ENCODE measurements at places on chromosomes 7 and 10.
A peak's percentile ranks its signal among the peaks of the same experiment; 100 is the strongest.

- no peak for DNase-seq
These were observed 30.1 kb upstream of the KCNMA1 start for GRCh38 chr10:77667426-77668324.

GRCh38 chr10:98312822-98313221 is 44.8 kb upstream of the LOXL4 start:
- DNase-seq = no peak

DNA sequence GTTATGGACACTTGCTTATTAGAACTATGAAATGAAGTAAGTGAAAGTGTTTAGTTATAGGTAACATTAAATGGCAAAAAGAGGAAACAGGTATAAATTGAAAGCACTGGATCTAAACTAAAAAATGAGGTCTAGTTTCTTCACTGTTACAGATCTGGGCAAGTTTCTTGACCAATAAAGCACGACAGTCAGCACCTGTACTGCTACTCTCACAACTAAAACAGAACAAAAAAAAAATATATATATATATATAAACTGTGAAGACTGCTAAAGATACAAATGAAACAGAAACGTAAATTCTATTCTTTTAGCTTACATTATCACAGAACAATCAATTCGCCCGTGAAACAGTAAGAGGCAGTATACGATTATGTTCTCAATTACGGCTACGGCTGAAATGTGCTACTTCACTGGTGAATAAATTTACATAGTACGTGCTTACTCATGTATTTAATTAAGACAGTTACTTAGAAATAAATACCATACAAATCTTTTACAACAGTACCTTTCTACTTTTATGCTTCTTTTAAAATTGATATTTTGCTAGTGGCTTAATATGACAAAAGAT is 4.2 kb downstream of the AHR start:
- DNase-seq = no peak

GRCh38 chr7:25758559-25758958 is 393.4 kb upstream of the NFE2L3 start:
- DNase-seq = no peak

- no peak for DNase-seq
These were observed 74.0 kb upstream of the ST8SIA6 start for GRCh38 chr10:17528306-17528862.

- no peak for DNase-seq
These were observed 446.6 kb upstream of the SORCS1 start for GRCh38 chr10:107611115-107611514.

DNA sequence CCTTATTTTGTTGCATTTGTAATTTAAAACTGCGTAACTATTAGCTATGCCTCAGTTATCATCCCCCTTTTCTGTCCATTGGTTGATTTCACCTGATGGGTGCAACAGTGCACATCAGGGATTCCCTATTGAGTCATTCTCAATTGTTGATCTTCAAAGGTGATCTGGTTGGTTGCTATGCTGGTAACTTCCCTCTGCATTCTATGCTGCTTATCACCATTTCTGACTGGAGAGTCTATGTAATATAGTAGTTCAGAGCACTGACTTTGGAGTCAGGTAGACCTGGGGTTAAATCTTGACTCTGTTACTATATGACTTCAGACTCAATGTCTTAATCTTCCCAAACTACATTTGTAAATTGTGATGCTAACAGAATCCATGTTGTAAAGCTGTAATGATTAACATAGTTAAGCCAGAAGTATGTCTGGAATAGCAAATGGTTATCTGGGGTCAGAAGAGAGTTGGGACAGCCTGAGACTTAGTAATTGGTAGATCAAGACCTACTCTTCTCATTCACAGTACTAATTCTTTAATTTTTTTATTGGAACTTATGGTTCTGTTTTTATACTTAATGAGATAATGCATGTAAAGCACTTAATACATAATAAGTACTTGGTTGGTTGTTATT is 38.1 kb downstream of the EXOC6 start:
- DNase-seq = no peak

DNA sequence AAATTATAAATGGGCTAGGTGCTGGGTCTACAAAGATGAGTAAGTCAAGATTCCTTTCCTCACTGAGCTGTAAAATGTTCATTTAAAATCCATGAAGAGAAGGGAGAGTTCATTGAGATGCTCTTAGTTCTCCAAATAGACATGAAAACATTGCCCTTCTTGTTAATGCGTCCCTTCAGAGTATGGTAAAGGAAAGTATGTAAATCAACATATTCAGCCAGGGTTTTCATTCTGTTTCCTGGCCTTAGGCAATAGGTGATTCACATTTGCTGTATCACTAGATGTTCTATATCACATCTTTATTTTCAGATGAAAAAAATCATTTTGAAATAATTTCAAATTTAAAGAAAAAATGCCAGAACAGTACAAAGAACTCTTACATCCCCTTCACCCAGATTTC is 5.4 kb downstream of the ANKIB1 start:
- no peak for DNase-seq

- peak; percentile 26 for DNase-seq
These were observed at the start of gene FGL2 for GRCh38 chr7:77199013-77199966. TSS of gene FGL2 (minus strand) at chr7:77199819. CDS start at chr7:77199793, 26 bp downstream.

DNA sequence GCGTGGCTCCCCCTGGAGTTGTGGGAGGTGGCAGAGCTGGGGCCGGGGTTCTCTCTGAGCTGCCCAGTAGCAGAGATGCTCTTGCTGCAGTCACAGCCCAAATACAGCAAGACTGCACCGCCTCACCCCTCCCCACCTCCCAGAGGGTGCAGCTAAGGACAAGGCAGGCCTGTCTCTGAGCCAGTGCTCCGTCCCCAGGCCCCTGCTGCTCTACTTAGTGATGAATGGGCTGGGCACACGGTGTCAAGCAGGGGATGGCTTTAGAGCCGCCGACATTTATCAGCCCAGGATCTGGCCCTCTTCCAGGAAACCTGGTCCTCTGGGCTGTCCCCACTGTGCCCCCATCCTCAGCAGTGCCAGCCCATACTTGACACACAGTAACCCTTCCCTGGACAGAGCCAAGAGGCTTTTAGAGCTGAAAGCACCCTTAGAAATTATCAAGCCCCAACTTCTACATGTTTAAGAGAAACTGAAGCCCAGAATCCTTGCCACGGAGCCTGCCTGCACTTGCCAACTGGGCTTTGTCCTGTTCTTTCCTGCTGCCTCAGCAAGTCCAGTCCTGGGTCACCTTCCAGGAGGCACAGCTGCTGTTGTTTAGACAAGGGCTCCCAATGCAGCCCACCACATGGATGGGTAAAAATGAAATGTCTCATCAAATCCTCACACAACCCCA is 137.1 kb upstream of the UNC5B start:
- peak; percentile 8 for DNase-seq

DNA sequence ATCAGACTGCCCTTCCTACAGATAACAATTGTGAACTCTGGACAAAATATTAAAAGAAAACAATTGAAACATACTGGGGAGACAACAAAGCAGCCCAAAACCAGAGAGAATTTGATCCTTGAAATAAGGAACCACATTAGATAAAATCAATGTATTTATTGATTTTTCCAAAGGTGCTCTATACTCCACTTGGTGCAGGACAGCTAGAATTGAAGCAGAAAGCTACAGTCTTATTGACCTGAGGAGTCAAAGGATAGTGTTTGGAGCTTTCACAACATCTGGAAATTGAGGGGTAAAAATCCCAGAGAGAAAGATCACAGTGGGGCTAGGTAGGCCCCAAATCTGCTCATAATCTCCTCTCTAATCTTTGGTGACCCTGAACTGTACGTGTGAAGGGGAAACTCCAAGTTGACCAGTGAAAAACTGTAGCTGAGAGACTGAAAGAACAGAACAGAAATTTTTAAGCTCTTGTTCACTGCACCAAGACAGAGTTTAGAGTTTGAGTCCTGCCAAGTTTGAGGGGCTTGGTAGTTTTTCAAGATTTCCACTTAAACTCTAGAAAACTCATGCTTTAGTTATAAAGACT is 70.2 kb downstream of the SAMD9 start:
- DNase-seq = no peak

- DNase-seq = no peak
These were observed 277.0 kb downstream of the MALRD1 start for GRCh38 chr10:19325581-19325980.

GRCh38 chr10:33126742-33127141 is 168.7 kb upstream of the ITGB1 start:
- no peak for DNase-seq

DNA sequence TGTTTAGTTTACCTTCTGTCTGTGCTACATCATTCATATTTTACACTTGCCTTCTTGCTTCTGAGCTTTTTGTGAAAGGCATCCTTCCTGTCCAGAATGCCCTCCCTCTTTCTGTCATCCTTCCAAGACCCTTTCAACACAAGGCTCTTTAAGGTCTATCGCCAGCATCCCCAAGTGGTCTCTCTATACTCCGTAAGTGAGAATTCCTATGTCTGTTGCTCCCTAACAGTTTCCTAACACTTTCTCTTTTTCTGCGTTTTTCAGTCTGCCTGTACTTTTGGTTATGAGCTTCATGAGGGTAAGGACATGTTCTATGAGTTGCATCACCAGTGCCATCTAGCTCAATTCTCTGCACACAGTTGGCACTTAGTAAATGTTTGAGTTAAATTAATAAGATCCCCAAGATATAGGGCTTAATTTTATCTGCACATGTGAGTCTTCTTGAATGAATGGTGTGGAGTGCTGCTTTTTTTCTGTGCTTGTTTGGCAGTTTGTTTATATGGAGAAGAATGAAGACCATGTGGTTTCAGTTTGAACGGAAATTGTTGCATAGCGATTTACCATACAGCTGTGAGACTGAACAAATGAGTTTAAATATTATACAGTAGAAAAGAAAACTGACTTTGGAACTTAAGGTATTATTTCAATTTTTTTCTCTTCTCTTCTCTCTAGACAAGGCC is 29.4 kb downstream of the RABGEF1 start:
- DNase-seq = no peak

DNA sequence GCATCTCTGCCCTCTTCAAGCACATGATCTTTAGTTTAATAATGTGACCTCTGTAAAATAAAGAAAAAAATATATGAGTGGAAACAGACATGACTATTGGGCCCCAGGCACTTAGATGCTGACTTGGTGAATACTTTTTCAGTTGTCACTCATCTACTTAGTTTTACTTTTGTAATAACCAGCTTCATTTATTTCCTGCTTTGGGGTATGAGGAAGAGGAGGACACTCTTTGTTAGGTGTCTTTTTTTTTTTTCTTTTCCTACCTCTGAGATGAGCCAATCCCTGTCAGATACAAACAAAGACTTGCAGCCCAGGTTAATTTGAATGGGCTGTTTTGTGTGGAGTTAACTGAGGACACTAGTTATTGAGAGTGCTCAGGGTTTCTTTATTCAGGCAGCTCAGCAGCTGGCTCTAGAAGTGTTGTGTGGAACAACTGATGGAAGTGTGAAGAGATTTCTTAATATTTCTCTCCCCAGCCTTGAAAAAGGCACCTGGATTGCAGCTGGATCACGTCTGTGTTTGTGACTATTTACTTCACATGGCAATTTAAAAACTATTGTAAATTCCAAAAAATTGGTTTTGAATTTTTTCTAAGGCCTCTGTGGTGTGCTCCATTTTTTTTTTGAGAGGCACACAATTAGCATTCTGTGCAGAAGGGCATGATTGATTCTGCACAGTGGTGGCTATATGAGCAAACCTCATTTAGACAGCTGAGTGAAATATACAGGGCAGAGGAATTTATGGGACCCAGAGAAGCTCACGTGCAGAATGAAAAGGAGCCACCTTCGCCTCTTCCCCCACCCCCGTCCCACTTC is 333.8 kb downstream of the LRMDA start:
- no peak for DNase-seq

DNA sequence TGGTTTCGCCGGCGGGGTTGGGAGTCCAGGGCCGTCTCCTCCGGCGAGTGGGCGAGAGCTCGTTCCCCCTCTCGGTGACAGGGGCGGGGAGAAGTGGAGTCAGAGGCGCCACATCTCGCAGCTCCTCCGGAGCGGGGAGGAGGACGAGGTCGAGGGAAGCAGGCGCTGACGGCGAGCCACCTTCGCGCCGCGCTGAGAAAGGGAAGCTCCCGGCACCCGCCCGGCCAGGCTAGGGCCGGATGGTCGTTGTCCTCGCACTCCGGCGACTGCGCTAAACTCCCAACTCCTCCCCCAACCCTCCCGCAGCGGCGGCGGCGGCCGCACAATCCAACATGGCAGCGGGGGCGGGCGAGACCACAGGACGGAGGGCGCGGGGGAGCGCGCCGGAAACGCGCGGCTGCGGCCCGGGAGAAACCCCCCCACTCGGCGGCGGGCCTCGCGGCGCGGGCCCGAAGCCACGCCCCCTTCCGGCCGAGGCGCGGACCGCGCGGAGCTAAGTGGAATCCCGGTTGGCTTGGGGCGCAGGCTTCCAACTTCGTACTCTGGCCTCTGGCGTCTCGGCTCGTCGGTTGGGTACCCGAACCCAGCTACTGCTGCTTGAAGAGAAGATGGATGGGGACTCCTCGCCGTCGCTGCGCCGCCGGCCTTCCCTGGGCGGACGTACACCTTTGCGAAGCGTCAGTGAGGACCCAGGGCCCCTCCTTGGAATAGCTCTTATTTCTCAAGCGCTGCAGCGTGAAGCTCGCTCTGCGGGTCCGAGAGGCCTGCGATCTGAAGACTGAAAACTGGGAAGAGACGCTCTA is at the start of gene WASL:
Gene WASL, minus strand, starts transcription at position 270 of the 803 bp plus-strand sequence. Its CDS starts 269 bp downstream, at position 1.
- peak; percentile 95 for DNase-seq

DNA sequence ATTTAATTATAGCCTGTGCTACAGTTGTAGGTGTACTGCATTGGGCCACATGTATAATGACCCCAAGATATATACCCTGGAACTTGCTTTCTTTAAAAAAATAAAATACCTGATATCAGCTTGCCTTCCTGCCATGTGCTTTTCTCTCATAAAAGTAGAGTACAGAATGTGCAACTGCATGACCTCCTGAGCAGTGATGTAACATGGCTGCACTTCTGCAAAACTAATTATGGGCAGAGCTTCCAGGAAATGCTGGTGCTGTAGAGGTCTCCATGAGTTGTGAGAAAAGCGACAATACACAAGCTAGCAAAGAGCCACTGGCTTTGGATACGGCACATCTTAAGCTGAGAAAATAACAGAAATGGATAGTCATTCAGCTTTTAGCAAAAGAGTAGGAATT is 6.5 kb upstream of the ERLIN1 start:
- no peak for DNase-seq

- DNase-seq = no peak
These were observed 102.3 kb upstream of the PPP1R3A start for GRCh38 chr7:114021135-114021534.

GRCh38 chr7:90769036-90769435 is 172.9 kb downstream of the CDK14 start:
- DNase-seq = no peak

GRCh38 chr10:60511477-60512229 is 122.0 kb upstream of the ANK3 start:
- no peak for DNase-seq

DNA sequence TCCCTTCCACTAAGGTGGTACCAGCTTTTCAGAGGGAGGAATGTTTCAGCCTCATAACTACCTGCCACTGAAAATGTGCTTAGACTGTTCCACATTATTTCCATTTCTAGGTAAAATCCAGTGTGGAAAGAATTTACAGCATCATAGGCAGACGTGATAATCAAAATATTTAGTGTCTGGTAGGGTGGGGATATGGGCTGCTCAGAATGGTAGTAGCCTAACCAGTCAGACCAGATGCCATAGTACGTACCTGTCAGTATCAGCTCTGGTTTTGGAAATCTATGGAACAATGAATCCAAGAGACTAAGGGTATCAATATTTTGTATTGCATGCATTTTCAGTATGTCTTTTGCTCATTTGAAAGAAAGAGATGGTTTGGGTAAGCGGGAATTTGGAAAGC is 76.8 kb upstream of the APBB1IP start:
- DNase-seq = no peak

Measured in nephron progenitor cell (in vitro differentiated cells).